NCI-H1105 (cell line): ENCODE measurements at places on chromosomes 5 and 9.

DNA sequence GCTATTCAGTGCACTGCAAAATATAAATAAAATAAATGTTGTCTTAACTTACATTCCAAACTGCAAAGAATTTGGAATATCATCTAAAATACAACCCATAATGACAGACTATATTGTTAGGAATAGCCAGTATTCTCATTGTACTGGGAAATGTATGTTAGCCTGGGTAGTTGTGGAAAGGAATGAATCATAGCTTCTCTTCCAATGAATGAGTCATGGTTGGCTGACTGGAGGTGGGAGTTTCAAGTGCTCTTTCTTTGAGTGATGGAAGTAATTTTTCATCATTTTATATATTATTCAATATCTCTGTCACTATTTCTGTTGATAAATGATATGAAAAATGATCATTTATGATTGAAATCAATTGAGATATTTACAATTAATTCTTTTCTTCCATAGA, 158.6 kb upstream of the ARRDC3 start:
- no peak for DNase-seq

GRCh38 chr5:107943923-107944322, 273.2 kb upstream of the EFNA5 start:
- DNase-seq: no peak

GRCh38 chr5:72506158-72506549, 1.1 kb downstream of the ZNF366 start:
- no peak for DNase-seq

- DNase-seq: no peak
Observed at GRCh38 chr5:584216-584615, 27.9 kb upstream of the CEP72 start.

DNA sequence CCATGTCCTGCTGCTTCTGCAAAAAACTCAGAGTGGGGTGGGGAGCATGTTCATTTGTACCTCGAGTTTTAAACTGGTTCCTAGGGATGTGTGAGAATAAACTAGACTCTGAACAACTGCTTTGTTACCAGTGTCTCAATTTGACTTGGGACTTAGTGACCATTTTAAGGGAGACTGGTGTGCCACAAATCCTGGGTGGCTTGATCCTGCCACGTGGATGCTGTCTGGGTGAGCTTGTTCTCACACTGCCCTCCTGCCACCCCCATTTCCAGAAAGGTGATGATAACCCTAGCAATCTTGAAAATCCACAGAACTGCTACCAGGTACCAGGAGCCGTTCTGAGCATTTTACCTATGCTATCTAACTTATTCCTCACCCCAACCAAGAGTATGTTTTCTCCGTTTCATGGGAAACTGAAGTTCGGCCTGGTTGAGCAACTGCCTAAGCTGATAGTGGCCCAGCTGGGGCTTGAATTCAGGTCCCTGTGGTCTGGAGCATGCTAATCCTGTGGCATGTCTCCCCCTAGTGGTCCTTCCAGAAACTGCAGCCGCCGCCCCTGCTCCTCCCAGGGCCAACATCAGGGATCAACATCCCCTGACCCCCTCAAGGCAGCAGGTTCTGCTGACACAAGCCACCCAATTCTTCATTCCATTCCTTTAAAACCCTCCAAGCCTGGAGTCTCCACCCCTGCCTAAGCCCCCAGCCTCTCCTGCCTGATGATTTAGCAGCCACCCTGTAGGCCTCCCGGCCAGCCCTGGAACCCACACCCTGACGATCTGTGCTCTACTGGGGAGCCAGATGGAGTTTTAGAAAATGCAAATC, 2.8 kb downstream of the IL3 start:
- no peak for DNase-seq

DNA sequence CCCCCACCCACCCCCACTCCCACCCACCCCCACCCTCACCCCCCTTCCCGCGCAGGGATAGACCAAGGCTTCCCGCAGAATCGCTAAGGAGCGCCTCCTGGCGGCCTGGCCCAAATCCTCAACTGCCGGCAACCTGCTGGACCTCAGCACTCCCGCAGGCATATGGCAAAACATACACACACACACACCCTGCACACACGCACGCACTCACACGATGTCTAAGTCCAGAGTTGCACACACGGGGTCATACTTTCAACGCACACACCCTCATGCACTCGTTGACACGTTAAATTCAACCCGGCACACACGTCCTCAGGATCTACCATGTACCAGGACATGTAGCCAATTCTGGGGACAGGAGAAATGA, 1.7 kb downstream of the CPLX2 start:
- no peak for DNase-seq

DNA sequence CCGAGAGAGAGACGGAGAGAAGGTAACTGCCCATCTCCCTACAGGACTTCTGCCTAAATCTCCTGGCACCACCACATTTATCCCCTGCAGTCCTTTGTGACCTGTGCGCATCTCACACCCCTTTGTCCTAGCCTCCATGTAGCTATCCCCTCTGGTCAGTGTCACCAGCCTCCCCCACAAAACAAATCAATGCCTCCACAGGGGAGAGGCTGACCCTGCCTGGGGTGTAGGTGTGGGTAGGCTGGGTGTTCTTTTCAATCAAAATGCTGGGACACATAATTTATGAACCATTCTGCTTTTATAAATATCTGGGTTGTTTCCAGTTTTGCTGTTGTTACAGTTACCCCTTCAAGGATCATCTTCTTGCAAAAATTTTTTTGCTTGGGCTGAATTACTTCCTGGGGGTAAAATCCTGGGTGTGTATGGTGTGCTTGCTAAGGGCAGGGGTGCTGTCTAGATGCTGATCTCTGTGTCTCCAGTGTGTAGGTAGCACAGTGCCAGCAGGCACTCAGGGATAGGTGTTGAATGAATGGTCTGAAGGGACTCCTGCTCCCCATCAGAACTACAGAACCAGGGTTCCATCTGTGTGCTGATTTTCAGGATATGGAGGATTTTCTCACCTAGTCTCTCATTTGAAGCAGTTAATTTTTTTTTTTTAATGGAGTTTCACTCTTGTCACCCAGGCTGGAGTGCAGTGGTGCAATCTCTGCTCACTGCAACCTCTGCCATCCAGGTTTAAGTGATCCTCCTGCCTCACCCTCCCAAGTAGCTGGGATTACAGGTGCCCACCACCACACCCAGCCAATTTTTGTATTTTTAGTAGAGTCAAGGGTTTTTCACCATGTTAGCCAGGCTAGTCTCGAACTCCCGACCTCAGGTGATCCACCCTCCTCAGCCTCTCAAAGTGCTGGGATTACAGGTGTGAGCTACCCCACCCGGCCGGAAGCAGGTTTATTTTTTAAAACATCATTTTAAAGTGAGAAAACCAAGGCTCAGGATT, at the start of gene GARIN3:
Gene GARIN3, minus strand, starts transcription at position 51 of the 1,000 bp plus-strand sequence. CDS start 96 bp downstream, outside the sequence.
- no peak for DNase-seq
